Bladder microvascular endothelial cell (primary cell): ENCODE measurements at places on chromosomes 16 and 17. TPM values are rescaled to one million over a fixed set of nuclear protein-coding genes. Genes with fewer than 3 reads are reported as not detected.

The RAMP2 gene
- 4.4 and 30.8 TPM in 2 replicates for total RNA-seq

The SEZ6L2 gene
- total RNA-seq, result 0.65 and 5.9 TPM in 2 replicates

The CACNG1 gene
- total RNA-seq, result not detected in 2 replicates

The NEUROD2 gene
- not detected in 2 replicates for total RNA-seq

The OR3A3 gene
- total RNA-seq, result not detected in 2 replicates

The LLGL2 gene
- 4.2 and 21.5 TPM in 2 replicates for total RNA-seq

The PRDM7 gene
- not detected in 2 replicates for total RNA-seq

The ABCC3 gene
- 0.65 and 2.2 TPM in 2 replicates for total RNA-seq

The PRKCB gene
- not detected in 2 replicates for total RNA-seq

The KRTAP16-1 gene
- not detected in 2 replicates for total RNA-seq

The YBX2 gene
- 0.25 TPM in 1 of 2 replicates, not detected in the other for total RNA-seq

The SNAI3 gene
- total RNA-seq, result 0.16 TPM in 1 of 2 replicates, not detected in the other
